ENCODE measurements at places on chromosomes 2 and 18.

- DNase-seq, result no peak
These were observed 4.5 kb upstream of the PUM2 start for GRCh38 chr2:20355131-20355530.

- no peak for DNase-seq
These were observed at the start of gene GDF7 for GRCh38 chr2:20666304-20667150. TSS of gene GDF7 (plus strand) at chr2:20667144. CDS start at chr2:20667240, 96 bp downstream.

GRCh38 chr18:23938901-23939341 lies 75.6 kb upstream of the TTC39C start:
- no peak for DNase-seq

- no peak for DNase-seq
These were observed 49.6 kb upstream of the KLF7 start for GRCh38 chr2:207215308-207215707.

GRCh38 chr2:26735097-26735496 lies 29.0 kb upstream of the SLC35F6 start:
- no peak for DNase-seq

DNA sequence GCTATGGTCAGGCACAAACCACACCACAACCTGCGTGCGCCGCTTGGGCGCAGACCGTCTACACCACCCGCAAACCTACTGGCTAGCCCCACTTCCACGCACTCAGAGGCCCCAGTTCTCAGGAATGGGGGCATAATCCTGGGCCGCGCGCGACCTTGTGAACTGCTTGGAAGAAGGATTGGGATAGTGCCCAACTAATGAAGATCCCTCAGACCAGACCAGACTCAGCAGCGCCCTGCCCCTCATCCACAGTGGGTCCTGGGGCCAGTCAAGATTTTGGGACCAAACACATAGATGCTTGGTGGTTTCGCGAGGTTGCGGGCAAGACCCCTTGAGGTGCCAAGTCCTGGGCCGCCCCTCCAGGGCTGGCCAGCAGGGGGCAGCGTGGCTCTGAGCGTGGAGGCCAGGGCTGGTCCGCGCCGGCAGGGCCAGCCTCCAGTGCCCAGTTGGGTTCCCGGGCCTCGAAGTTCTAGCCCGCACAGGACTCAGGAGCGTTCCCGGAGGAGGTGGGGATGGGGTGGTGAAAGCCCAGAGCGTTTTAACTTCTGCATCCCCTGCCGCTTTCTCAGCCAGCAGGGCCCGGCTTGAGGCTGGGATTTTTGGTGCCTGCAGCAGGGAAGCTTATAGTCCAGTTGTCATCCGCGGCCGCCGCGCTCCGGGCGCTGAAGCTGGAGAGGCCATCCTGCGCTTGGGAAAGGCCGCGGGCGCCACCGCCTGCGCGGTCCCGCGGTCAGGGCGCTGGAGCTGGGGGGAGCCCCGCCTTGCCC lies 8.3 kb downstream of the OSR1 start:
- DNase-seq, result no peak

DNA sequence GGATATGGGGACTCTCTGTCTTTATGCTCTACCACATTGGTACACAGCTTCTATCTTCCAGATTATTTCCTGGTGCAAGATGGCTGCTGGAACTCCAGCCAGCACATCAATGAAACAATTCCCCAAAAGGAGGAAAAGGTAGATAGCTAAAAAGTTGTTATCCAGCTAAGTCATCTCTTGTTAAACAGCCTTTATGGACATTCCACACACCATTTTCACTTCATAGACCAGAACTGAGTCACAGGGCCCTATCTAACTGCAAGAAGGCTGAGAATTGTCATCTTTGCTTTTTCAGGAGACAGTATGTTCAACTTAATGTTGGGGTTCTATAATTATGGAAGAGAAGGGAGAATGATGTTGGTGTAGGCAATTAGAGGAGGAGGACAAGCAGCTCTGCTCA lies 133.3 kb upstream of the NOSTRIN start:
- no peak for DNase-seq

DNA sequence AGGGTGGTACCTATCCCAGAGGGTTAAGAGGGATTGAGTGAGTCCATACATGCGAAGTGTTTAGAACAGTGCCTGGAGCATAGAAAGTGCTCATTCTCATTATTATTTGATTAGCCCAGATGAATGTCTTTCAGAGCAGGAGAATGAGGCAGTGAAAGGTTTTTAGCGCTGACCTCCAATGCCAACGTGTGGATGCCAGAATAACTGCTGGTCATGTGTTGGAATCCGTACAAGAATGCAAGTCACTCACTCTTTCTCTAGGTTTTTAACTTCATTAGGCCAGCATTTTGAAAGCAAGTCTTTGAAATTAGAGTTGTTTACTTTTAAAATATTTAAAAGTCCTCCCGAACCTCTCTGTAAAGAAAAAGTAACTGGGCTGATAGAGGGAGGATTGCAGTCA lies 374.2 kb downstream of the EN1 start:
- no peak for DNase-seq

- DNase-seq, result no peak
These were observed 51.0 kb downstream of the TSHZ1 start for GRCh38 chr18:75261430-75262223.

DNA sequence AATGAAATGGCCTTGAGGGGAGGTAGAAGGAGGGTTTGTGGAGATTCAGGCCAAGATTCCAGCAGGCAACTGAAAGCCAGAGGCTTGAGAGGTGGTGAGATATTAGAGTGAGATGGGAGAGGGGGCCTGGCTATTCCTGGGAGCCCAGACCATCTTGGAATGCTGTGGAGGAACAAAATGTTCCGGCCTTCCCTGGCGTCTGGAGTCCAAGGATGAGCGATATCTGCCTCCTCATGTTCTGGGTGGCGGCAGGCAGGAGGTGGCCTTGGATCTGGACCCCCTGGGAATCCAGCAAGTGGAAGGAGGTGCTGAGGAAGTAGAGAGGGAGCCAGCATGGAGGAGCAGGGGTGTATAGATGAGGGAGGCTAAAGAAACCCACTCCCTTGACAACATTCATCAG lies 335.9 kb downstream of the CYP26B1 start:
- no peak for DNase-seq

DNA sequence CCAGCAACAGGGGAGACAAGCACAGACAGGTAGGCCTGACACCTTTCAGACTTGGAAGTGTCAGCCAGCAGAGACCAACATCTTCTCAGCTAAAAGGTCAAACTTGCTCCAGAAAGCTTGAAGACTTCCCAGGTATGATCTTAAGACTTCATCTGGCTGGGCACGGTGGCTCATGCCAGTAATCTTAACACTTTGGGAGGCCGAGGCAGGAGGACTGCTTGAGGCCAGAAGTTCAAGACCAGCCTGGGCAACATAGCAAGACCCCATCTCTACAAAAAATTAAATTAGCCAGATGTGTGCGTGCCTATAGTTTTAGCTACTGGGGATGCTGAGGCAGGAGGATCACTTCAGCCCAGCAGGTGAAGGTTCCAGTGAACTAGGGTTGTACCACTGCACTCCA lies 39.0 kb upstream of the SPRED2 start:
- no peak for DNase-seq

DNA sequence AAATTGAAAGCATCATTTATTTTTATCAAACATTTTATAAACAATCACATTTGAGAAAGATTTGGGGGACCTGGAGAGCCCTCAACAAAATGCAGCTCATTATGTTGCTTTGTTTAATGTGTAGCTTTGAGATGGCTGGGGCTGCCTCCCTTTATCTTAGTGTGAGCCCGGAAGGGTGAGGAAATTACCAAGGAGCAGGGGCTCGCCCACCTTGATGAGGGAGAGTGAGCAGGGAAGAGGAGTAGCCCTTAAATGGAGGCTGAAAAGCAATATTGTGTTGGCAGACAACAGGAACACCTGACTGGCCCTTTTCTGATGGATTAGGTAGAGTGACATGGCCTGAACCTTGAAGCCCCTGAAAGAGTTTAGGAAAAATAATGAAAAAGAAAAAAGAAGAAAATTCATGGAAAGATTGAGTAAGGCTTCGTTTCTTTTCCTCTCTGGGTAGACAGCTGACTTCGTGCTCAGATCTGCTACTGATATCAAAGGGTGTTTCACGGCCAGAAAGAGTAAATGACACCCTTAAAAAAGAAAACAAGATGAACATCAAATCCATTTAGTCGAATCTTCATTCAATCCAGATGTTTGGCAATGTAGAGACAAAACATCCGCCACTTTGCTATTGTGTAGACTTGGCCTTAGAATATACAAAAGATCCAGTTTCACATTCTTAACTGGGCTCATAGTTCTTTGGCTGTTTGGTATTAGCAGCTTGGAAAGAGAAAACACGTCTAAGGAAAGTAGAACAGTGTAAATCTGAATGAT lies 206.5 kb upstream of the TCF4 start:
- no peak for DNase-seq
